ENCODE measurements at places on chromosomes 1 and 21. TPM values are rescaled to one million over a fixed set of nuclear protein-coding genes. Genes with fewer than 3 reads are reported as not detected.

The DCST2 gene
- 4.4 TPM for total RNA-seq

The F5 gene
- total RNA-seq, result not detected

GRCh38 chr1:44254392-44254910, 41.2 kb downstream of the DMAP1 start:
- no peaks in the 10 kb centered on the region for H3K4me1 ChIP-seq
- DNase-seq, result no peak
- H3K4me3 ChIP-seq, result no peak overlapping the region

- H3K36me3 ChIP-seq, result no peaks in the 10 kb centered on the region
- H3K27ac ChIP-seq, result no peak overlapping the region
- H3K4me3 ChIP-seq, result no peak overlapping the region
- no peak for DNase-seq
- no peaks in the 10 kb centered on the region for H3K27me3 ChIP-seq
- peaks cover 26% of the 10 kb centered on the region for H3K4me1 ChIP-seq
Measured at GRCh38 chr21:41362605-41363369, 960 bp downstream of the MX2 start.

The IGSF9 gene
- 22.9 TPM for total RNA-seq

- H3K4me1 ChIP-seq, result no peaks in the 10 kb centered on the region
- H3K27me3 ChIP-seq, result peaks cover 63% of the 10 kb centered on the region
- H3K4me3 ChIP-seq, result no peak overlapping the region
- no peaks in the 10 kb centered on the region for H3K36me3 ChIP-seq
Measured at GRCh38 chr1:201095581-201095980, 16.6 kb downstream of the CACNA1S start.

DNA sequence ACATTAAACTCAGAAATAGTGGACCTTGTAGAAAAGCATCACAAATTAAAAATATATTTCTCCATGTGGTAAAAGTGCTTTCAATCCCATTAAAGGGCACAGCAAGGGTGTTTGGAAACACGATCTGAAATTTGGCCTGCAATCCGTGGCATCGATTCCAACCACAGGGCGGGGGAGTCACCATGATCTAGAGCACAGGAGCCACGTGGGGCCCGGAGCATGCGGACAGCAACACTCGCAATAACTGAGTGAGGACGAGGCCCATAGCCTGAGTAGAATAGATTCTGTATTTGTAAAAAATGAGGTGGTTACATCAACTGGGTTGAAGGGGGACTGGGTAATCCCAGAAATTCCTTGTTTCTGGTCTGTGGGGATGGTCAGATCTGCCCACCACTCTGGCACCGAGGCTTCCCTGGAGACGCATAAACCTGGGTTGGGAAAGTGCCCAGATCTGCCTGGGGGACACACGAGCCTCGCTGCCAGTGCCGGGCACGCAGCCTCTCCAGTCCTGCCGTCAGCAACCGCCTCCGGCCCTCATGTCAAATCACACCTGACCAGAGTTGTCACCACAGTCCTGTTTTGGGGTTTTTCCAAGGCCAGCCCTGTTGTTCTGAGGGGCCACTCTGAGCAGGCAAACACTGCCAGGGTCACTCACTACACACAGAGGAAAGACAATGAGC, 104.3 kb downstream of the PGBD5 start:
- H3K4me3 ChIP-seq, result no peak overlapping the region
- no peaks in the 10 kb centered on the region for H3K36me3 ChIP-seq
- H3K4me1 ChIP-seq, result no peaks in the 10 kb centered on the region

The MYOCOS gene
- not detected for total RNA-seq

The OR6K3 gene
- total RNA-seq, result not detected

The TRAPPC10 gene
- 27.2 TPM for total RNA-seq

DNA sequence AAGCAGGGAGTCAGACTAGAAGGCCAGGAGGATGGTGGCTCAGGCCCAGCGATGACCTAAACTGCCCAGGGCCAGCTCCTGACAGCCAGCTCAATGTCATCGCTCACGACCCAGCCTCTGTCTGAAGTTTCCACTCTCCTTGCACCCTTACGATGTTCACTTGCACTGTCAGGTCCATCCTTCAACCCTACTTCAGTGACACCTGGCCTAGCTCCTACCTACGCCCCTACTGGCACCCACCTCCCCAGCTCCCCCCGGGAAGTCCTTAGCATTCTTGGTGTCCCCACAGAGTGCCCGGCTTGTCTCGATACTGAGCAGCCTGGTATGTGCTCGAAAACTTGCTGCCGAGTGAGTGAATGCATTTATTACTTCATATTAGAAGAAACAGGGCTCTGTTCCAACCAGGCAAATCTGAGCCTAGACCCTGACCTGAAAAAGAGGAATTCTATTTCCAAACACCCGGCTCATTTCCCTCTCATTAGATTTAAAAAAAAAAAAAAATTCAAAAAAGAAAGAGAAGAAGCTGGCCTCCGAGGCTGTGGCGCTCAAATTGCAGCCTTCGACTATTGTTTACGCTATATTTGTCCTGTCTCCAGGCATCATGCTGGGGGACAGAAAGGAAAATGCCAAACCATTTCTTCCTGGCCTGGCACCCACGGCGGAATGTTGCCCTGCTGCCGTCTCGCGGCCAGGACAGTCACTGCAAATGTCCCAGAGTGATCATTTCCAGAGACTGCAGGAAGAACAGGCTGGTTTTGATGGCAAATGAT, 29.8 kb upstream of the LRRC38 start:
- peaks cover 23% of the 10 kb centered on the region for H3K27me3 ChIP-seq
- H3K4me3 ChIP-seq, result no peak overlapping the region
- DNase-seq, result no peak
- H3K4me1 ChIP-seq, result no peaks in the 10 kb centered on the region
- H3K27ac ChIP-seq, result no peak overlapping the region
- H3K36me3 ChIP-seq, result no peaks in the 10 kb centered on the region

DNA sequence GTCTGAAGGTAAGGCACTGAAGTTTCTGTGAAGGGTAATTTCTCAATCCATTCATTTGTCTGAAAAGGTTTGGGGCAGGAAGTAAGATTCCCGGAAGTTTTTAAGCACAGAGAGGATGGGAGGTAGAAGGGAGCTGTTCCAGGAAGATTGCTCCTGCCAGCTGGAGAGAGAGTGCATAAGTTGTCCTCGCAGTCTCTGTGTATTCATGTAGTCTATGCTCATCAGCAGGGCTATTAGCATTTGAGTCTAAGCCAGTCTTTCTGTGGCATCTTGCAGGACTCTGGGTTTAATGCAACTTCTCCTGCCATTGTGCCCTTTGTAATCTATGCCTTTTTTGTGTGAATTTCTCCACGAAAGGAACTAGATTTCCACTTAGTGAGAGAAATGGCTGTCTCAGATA, 140.8 kb upstream of the FGGY start:
- H3K4me1 ChIP-seq, result peaks cover 40% of the 10 kb centered on the region
- no peaks in the 10 kb centered on the region for H3K27me3 ChIP-seq
- no peaks in the 10 kb centered on the region for H3K36me3 ChIP-seq
- DNase-seq, result peak; percentile 25
- no peak overlapping the region for H3K4me3 ChIP-seq
- no peak overlapping the region for H3K27ac ChIP-seq

- no peak overlapping the region for H3K4me3 ChIP-seq
- no peaks in the 10 kb centered on the region for H3K36me3 ChIP-seq
- H3K27me3 ChIP-seq, result no peaks in the 10 kb centered on the region
- H3K27ac ChIP-seq, result no peak overlapping the region
- no peak for DNase-seq
- H3K4me1 ChIP-seq, result no peaks in the 10 kb centered on the region
Measured at GRCh38 chr1:77383236-77383635, 101.4 kb downstream of the AK5 start.

- no peaks in the 10 kb centered on the region for H3K27me3 ChIP-seq
- peak; percentile 21 for DNase-seq
- H3K27ac ChIP-seq, result no peak overlapping the region
- H3K36me3 ChIP-seq, result no peaks in the 10 kb centered on the region
- H3K4me1 ChIP-seq, result peaks cover 14% of the 10 kb centered on the region
Measured at GRCh38 chr1:111220302-111220890, 7.1 kb upstream of the CHI3L2 start.

The RGL1 gene
- total RNA-seq, result 2.1 TPM

DNA sequence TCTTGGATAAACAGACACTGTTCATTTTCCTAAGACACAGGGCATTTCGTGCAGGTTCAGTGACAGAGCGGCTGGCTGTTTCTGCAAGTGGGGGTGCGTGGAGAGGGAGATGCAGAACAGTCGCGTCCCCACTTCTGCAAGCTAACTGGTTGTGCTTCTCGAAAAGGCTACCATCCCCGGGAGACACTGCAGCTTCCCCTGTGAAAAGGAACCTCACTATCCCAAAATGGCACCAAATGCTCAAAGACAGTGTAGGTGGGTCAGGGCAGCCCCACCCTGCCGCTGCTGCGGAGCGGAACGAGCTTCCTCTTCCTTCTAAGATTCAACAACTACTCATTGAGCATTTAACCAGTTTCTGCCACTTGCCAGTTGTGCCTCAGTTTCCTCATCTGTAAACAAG, 19.2 kb upstream of the BACE2 start:
- no peaks in the 10 kb centered on the region for H3K27me3 ChIP-seq
- no peak for DNase-seq
- H3K27ac ChIP-seq, result no peak overlapping the region
- H3K4me3 ChIP-seq, result no peak overlapping the region
- H3K4me1 ChIP-seq, result no peaks in the 10 kb centered on the region

The NPHS2 gene
- not detected for total RNA-seq

GRCh38 chr1:245133995-245134715, 20.6 kb upstream of the KIF26B start:
- no peak overlapping the region for H3K4me3 ChIP-seq
- H3K36me3 ChIP-seq, result no peaks in the 10 kb centered on the region
- no peak for DNase-seq
- no peak overlapping the region for H3K27ac ChIP-seq

- H3K27me3 ChIP-seq, result no peaks in the 10 kb centered on the region
- no peak overlapping the region for H3K27ac ChIP-seq
- no peak for DNase-seq
- H3K4me1 ChIP-seq, result peaks cover 17% of the 10 kb centered on the region
- 0 out of 2 replicates have a peak, but pooled peaks cover 4% of the 10 kb centered on the region for H3K36me3 ChIP-seq
- H3K4me3 ChIP-seq, result no peak overlapping the region
Measured at GRCh38 chr1:179921981-179922872, 32.4 kb upstream of the CEP350 start.

The PDZK1 gene
- total RNA-seq, result 3.4 TPM

DNA sequence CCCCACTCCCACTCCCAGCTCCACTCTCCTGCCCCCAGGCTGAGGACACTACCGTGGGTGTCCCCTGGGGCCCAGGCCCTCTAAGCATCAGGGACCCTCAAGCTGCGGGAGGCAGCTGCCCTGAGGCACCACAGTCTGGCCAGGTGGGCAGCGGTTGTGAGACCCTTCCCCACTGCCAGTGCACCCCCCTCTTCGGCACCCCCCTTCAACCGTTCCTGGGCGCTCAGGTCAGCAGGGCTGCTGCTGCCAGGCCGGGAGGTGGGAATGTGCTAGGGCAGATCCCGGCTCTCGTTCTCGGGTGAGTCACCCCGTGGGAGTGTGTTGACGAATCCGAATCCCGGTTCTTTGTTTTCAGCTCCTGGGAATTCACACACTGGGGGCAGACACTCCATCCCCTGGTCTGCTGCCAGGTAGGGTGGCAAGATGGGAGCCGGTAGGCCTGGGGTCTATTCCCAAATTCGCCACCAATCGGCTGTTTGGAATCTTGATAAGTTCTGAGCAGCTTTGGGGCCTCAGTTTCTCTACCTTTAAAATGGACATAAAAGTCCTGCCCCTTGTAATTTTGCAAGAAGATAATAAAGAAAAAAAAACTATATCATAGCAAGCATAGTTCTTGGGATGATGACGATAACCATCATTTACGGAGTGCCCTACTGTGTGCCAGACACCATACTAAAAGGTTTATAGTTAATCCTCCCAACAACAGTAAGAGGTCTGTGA, 28.5 kb upstream of the CASZ1 start:
- H3K27me3 ChIP-seq, result no peaks in the 10 kb centered on the region
- DNase-seq, result peak; percentile 47
- H3K4me3 ChIP-seq, result no peak overlapping the region

DNA sequence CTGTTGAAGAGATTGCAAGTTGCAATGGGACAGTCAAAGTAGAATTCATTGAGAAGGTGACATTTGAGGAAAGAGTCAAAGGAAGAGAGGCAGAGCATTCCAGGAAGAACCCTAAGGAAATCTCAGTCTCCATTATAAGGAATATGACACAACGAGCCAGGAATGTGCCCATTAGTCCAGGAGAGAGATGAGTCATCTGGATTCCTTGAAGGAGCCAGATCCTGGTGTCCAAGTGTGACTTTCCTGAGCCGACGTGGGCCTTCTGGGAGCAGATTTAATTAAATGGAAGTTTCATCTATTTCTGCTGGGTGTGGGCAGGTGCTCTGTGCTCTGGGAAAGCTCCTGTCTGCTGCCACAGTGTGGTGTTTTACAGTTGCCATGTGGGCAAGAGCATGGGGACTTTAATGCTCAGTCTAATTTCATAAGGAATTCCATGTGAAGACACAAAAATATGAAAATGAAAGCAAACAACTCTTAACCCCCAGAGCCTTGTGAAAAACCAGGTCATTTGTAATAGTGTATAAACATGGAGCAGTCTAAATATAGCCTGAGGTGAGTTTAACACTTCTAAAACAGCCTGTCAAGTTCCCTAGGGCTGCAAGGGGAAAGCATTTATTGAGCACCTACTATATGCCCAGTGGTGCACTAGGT, 111.4 kb upstream of the ARTN start:
- H3K4me3 ChIP-seq, result no peak overlapping the region
- peak; percentile 65 for DNase-seq
- H3K4me1 ChIP-seq, result peaks cover 41% of the 10 kb centered on the region
- peaks cover 8% of the 10 kb centered on the region for H3K36me3 ChIP-seq
- H3K27ac ChIP-seq, result peak overlapping the region; percentile 87
- H3K27me3 ChIP-seq, result no peaks in the 10 kb centered on the region

GRCh38 chr1:17027403-17027802, 15.7 kb upstream of the ATP13A2 start:
- no peaks in the 10 kb centered on the region for H3K27me3 ChIP-seq
- no peak overlapping the region for H3K4me3 ChIP-seq
- H3K27ac ChIP-seq, result no peak overlapping the region

GRCh38 chr1:228830185-228830953, 95.1 kb downstream of the RHOU start:
- H3K4me1 ChIP-seq, result no peaks in the 10 kb centered on the region
- peaks cover 57% of the 10 kb centered on the region for H3K27me3 ChIP-seq
- no peak overlapping the region for H3K4me3 ChIP-seq
- no peaks in the 10 kb centered on the region for H3K36me3 ChIP-seq
- DNase-seq, result no peak

GRCh38 chr1:23291706-23292105, 52.4 kb downstream of the HNRNPR start:
- no peak for DNase-seq
- H3K36me3 ChIP-seq, result no peaks in the 10 kb centered on the region
- no peak overlapping the region for H3K4me3 ChIP-seq
- H3K4me1 ChIP-seq, result no peaks in the 10 kb centered on the region

- DNase-seq, result no peak
- H3K4me1 ChIP-seq, result no peaks in the 10 kb centered on the region
- no peak overlapping the region for H3K27ac ChIP-seq
Measured at GRCh38 chr1:37055631-37056030, 21.3 kb upstream of the GRIK3 start.

All from PC-9 (cell line).